ENCODE measurements at places on chromosomes 6 and 20.

- DNase-seq, result no peak
These were observed 54.6 kb upstream of the POLR1H start for GRCh38 chr6:30006170-30007131.

- DNase-seq, result no peak
These were observed 11.5 kb downstream of the MAPK14 start for GRCh38 chr6:36039112-36039511.

- DNase-seq, result no peak
These were observed 256.6 kb downstream of the GMDS start for GRCh38 chr6:1988843-1989242.

GRCh38 chr6:143279385-143279784, 171.1 kb downstream of the ADAT2 start:
- DNase-seq, result no peak

GRCh38 chr6:5099537-5099936, 14.4 kb downstream of the PPP1R3G start:
- DNase-seq, result no peak

DNA sequence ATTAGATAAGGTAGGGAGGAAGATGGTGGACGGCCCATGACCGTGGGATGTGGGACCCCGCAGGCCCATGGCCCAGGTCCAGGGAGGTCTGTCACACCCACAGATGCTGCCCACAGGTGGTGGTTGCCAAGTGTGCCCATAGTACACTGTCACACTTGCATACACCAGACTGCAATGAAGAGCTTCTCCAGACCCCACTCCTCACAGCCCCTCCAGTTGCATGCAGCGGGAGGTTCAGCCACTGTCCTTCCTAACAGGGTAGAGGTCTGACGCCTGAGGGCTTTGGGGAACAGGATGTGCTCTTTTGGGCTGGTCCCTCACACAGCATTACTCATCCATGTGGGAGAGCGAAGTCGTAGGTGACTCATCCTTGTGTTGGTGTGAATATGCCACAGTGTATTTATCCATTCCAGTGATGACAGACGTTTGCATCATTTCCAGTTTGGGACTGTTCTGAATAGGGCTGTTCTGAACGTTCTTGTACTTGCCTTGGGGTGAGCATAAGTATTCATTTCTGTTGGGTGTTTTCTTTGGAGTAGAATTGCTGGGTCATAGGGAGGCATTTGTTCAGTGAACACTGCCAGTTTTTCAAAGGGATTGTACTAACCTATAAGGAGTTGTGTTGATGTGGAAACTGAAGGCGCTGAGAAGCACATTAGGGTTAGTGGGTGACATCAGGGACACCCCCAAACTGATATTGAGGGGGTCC, 10.1 kb upstream of the PYGB start:
- DNase-seq, result no peak

DNA sequence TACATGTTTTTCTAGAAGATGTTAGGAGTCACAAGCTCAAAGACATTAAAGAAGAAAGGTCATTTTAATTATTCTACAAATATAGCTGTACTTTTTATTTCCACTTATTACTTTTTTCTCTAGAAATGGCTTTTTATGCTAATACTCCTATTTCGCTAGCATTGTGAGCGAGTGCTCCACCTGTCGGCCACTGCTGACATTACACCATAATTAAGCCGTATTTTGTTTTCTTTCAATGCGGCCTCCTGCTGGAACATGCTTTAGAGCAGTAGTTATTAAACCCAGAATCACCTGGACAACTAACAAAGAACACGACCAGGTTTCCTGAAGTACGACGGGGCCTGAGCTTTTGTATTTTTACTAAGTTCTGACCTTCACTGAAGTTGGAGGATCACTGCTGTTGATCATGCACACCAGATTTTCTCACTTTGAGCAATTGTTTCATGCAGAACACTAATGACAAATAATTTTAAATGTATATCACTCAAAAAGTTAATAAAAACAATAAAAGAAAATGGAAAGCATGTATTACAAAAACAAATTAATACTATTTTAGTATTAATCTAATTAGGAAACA, 74.1 kb upstream of the PAK5 start:
- DNase-seq, result no peak

- DNase-seq, result no peak
These were observed 7.9 kb downstream of the TUBB start for GRCh38 chr6:30727920-30728553.

DNA sequence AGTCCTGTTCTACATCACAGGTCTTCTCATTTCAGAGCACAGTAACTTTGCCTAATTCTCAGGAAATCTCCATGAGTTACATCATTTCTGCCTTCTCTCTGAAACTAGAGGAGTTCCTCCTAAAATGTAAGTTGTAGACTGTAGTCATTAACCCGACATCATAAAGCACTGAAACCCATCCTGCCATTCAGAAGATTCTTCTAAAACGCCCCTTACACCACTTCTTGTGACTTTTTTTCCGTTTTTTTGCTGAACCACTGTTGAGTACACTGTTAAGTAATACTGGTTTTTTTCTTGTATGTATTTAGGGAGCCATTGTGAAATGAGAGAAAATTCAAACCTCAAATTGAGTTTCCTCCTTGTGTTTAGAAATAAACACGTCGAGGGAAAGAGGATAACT, 117.3 kb downstream of the MAP3K4 start:
- DNase-seq, result no peak

Data from stimulated activated CD8-positive, alpha-beta memory T cell treated with anti-CD3 and anti-CD28 coated beads, Interleukin-4, amount 100 ng/mL, for 4 hours (primary cell).